ENCODE measurements at places on chromosomes 3 and 15. TPM values are rescaled to one million over a fixed set of nuclear protein-coding genes. Genes with fewer than 3 reads are reported as not detected.
A peak's percentile ranks its signal among the peaks of the same experiment; 100 is the strongest.

DNA sequence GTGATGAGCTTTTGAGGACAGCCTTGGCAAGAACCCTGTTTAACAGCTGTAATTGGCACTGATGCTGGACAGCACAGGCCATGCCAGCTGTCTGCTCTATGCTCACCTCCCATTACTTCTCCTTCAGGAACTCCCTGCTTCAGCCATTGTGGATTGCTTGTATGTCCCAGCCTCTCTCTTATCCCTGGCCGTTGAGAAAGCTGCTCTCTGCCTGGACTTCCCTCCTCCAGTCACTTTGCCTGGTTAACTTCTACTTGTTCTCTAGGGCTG lies 444.5 kb downstream of the EPHB1 start:
- H3K27me3 ChIP-seq = no peaks in the 10 kb centered on the region
- no peak overlapping the region for H3K27ac ChIP-seq
- H3K36me3 ChIP-seq = no peaks in the 10 kb centered on the region
- H3K4me3 ChIP-seq = no peak overlapping the region
- no peak for DNase-seq
- H3K4me1 ChIP-seq = no peaks in the 10 kb centered on the region

GRCh38 chr15:72199721-72200212 lies 2.2 kb upstream of the GRAMD2A start:
- H3K27me3 ChIP-seq = no peaks in the 10 kb centered on the region
- H3K27ac ChIP-seq = no peak overlapping the region
- DNase-seq = peak; percentile 77
- no peak overlapping the region for H3K4me3 ChIP-seq
- peaks cover 10% of the 10 kb centered on the region for H3K4me1 ChIP-seq
- peaks cover 70% of the 10 kb centered on the region for H3K36me3 ChIP-seq

GRCh38 chr3:45783667-45784066 lies 12.7 kb downstream of the SLC6A20 start:
- H3K36me3 ChIP-seq = no peaks in the 10 kb centered on the region
- no peaks in the 10 kb centered on the region for H3K4me1 ChIP-seq
- H3K27me3 ChIP-seq = no peaks in the 10 kb centered on the region
- no peak overlapping the region for H3K27ac ChIP-seq
- no peak for DNase-seq

GRCh38 chr3:15983232-15983631 lies 185.5 kb upstream of the ANKRD28 start:
- H3K27ac ChIP-seq = peak overlapping the region; percentile 90
- no peaks in the 10 kb centered on the region for H3K27me3 ChIP-seq
- DNase-seq = no peak
- H3K4me3 ChIP-seq = no peak overlapping the region

GRCh38 chr15:70742928-70743327 lies 20.4 kb downstream of the UACA start:
- peak overlapping the region; percentile 95 for H3K27ac ChIP-seq
- no peaks in the 10 kb centered on the region for H3K27me3 ChIP-seq
- H3K36me3 ChIP-seq = no peaks in the 10 kb centered on the region
- no peak for DNase-seq
- H3K4me3 ChIP-seq = no peak overlapping the region

- DNase-seq = no peak
- H3K27ac ChIP-seq = no peak overlapping the region
- no peaks in the 10 kb centered on the region for H3K36me3 ChIP-seq
Observed at GRCh38 chr15:81049835-81050234, 49.1 kb downstream of the TLNRD1 start.

DNA sequence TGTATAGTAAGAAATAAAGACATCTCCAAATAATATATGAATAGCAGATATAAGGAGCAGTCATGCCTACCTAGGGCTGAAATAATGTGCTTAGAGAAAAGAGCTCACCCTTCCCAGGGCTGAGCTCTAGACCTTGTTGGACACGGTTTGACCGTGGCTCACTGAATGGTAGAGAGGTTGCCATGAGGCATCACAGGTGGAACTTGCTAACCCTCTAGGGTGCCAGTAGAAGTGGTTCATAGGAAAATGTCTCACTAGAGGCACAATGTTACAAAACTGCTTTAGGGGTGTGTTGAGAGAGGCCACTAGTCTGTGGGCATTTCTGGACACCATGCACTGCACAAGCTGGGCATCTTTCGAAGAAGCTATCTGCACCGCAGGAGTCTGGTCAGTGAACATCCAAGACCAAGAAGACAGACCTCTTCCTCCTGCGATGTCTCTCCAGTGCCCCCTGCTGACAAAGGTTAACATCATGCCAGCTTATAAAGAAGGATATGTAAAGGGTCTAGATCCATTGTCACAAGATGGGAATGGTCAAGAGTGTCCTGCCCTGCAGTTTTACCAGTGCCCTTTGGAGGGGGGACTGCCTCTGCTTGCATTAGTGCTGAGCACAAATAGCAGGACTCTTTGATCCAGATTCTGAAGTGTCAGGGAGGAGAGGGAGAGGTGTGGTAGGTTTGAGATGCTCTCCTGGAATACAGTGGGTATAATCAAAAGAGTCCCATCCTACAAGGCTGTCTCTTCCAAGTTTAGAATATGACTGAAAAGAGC lies 266.8 kb downstream of the ZNF385D start:
- no peaks in the 10 kb centered on the region for H3K36me3 ChIP-seq
- no peaks in the 10 kb centered on the region for H3K27me3 ChIP-seq
- no peak overlapping the region for H3K27ac ChIP-seq
- no peak overlapping the region for H3K4me3 ChIP-seq
- no peaks in the 10 kb centered on the region for H3K4me1 ChIP-seq
- DNase-seq = no peak

GRCh38 chr3:183131735-183132134 lies 30.8 kb downstream of the LAMP3 start:
- H3K4me3 ChIP-seq = no peak overlapping the region
- H3K36me3 ChIP-seq = no peaks in the 10 kb centered on the region
- no peak for DNase-seq
- H3K4me1 ChIP-seq = peaks cover 8% of the 10 kb centered on the region
- no peaks in the 10 kb centered on the region for H3K27me3 ChIP-seq

- H3K27ac ChIP-seq = peak overlapping the region; percentile 55
- no peak overlapping the region for H3K4me3 ChIP-seq
- H3K36me3 ChIP-seq = peaks cover 50% of the 10 kb centered on the region
- DNase-seq = no peak
Observed at GRCh38 chr15:63134245-63134985, 12.8 kb downstream of the LACTB start.

The C3orf49 gene
- total RNA-seq = not detected

- H3K36me3 ChIP-seq = no peaks in the 10 kb centered on the region
- no peak overlapping the region for H3K4me3 ChIP-seq
- peaks cover 5% of the 10 kb centered on the region for H3K4me1 ChIP-seq
- no peak for DNase-seq
Observed at GRCh38 chr3:23712656-23713559, 92.8 kb upstream of the UBE2E1 start.

GRCh38 chr15:99455789-99456160 lies 110.0 kb upstream of the MEF2A start:
- H3K27me3 ChIP-seq = no peaks in the 10 kb centered on the region
- no peak overlapping the region for H3K4me3 ChIP-seq
- H3K27ac ChIP-seq = no peak overlapping the region

GRCh38 chr15:46442901-46443590 lies 808.2 kb downstream of the SQOR start:
- peaks cover 8% of the 10 kb centered on the region for H3K4me1 ChIP-seq
- H3K27ac ChIP-seq = peak overlapping the region; percentile 47
- DNase-seq = peak; percentile 1
- H3K36me3 ChIP-seq = no peaks in the 10 kb centered on the region
- no peaks in the 10 kb centered on the region for H3K27me3 ChIP-seq

DNA sequence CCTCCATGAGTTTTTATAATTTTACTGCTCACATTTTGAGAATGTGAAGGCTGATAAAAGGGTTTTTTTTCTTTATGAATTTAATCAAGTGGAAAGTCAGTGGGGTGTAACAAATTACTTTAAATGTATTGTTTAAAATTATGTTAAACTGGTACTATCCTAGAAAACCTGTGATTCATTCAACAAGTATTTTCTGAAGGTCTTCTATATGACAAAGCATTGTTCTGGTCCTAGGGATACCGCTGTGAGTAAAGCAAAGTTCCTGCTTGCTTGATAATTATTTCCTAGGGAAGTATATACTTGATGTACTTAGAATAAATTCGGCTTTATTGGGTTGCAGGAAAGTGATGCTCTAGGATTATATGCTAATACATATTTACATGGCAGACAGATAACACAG lies 152.8 kb upstream of the GOLGA6L4 start:
- H3K36me3 ChIP-seq = no peaks in the 10 kb centered on the region
- H3K4me1 ChIP-seq = no peaks in the 10 kb centered on the region
- no peak for DNase-seq
- no peak overlapping the region for H3K4me3 ChIP-seq

- no peaks in the 10 kb centered on the region for H3K36me3 ChIP-seq
- no peaks in the 10 kb centered on the region for H3K27me3 ChIP-seq
- no peak overlapping the region for H3K4me3 ChIP-seq
- no peak for DNase-seq
Observed at GRCh38 chr15:32941823-32942222, 224.0 kb downstream of the GREM1 start.

Measured in SJSA1 (cell line).